ENCODE measurements at places on chromosomes 6 and 20.

- DNase-seq, result no peak
Measured at GRCh38 chr6:148888856-148889255, 142.0 kb downstream of the UST start.

GRCh38 chr6:85864453-85865401 is 222.0 kb upstream of the SYNCRIP start:
- no peak for DNase-seq

DNA sequence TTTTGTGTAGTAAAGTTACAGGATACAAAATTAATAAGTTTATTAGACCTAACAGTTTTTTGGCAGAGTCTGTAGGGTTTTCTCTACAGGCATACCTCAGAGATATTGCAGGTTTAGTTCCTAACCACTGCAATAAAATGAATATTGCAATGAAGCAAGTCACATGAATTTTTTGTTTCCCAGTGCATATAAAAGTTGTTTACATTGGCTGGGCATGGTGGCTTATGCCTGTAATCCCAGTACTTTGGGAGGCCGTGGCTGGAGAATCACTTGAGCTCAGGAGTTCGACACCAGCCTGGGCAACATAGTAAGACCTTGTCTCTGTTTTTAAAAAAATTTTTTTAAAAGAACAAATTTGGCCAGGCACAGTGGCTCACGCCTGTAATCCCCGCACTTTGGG is 16.0 kb downstream of the C6orf52 start:
- DNase-seq, result no peak

GRCh38 chr6:168206661-168207274 is 112.8 kb downstream of the DACT2 start:
- DNase-seq, result no peak

DNA sequence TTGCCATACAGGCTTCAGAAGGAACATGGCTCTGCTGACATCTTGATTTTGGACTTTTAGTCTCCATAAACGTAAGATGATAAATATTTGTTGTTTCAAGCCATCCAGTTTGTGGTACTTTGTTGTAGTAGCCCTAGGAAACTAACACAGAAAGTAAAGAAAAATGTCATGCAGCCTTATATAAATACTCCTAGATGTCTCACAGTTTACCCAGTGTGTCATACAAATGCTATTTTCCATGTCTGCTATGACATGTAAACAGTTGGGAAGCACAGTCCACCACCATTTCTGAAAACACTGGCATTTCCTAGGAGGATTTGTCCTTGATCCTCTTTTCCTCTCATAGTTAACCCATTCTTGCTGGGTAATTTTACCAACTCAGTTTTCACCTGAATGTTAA is 30.6 kb upstream of the ME1 start:
- no peak for DNase-seq

DNA sequence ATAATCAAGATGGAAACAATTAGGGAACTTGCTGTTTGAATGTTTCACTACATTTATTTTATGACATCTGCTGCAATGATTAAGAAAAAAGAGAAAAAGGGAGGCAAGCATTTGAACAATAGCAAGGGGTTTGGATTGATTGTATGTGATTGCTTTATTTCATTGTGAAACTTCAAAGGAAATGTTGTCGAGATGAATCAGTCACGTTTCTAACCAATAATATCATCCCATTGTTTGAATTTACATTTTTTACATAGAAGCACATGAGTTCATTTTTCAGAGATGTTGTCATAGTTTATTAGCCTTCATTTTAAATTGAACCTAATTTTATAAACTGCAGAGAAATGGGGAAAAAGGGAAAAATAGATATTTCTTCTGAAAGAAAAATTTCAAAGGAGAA is 572.0 kb downstream of the KIF16B start:
- no peak for DNase-seq

DNA sequence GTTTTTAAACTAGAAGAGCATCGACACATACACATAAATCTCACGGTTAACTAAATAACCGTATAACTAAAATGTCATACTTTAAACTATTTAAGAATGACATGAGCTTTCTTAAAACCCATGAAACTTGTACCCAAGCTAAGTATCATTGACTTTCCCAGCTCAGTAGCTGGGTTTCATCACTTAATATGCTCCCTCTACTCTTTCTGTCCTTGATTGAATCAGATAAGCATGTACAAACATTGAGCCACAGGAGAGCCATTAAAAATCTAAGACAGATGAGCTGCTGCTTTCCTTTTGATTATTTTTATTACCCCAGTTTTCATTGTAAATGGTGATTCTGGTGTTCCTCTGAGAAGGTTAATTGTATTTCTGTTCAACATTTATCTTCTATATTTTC is 115.8 kb downstream of the FOXO3 start:
- DNase-seq, result no peak

DNA sequence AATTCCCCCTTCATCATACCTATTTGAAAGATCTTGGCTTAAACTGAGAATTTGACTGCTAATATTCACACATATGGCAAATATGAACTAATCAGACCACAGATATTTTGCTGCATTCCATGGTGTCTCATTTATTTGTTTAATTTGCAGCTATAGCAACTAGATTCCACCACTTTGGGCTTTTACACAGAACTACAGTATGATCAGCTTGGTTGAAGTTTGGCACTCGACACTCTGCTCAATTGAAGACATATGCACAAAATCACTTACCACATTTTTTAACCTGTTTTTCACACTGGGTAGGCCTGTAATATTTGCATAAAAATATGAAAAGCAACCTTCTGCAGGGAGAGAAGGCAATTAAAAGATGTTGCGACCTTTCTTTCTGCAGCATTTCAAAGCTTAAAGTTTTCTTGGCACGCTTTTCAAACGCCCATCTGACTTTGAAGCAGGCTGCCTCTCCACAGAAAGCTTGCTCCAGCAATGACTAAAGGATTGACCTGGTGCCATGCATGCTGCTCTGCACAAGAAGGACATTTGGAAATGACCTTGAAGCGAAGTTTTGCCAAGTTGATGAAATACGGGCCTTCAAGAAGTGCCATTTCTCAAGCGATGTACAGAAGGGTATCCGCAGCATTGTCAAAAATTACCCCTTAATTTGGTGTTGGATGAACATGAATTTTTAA is 126.7 kb downstream of the AIG1 start:
- DNase-seq, result no peak

DNA sequence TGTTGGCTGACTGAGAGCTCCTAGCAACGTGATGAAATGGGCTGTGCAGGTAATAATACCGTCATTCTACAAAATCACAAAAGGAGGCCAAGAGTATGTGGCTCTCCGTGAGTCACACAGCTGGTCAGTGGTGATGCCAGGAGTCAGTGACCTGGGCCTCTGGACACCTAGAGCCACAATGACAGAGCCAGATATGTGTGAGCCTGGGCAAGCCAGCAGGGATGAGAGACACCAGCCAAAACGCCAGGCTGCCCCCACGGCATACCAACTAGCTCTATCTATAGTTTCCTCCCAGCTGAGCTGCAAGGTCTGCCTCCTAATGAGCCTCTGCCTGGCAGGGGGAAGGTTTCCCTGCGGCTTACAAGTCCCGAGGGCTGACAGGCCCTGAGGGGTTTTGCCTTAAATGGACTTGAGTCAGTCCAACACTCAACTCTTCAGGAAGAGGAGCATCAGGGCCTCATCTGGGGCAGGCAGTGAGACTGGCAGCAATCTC is 70.0 kb downstream of the CPNE5 start:
- no peak for DNase-seq

GRCh38 chr6:52304983-52305390 is 20.4 kb upstream of the MCM3 start:
- DNase-seq, result no peak

DNA sequence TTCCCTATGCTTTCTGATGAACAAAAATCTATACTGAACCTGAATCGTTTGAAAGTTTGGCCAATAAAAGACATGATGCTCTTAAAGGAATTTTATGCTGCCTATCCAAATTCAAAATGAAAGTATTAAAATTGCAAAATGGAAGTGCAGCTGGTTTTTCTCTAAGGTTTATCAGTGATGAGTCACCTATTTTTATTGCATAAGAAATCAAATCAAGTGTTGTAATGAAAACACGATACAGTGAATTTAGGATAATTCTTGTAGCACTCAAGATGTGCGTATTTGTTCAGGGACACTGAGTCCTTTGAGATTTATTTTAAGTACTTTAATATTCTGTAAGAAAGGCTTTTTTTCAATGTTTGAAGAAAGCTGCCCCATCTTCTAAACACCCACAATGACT is 409.5 kb downstream of the ADGRB3 start:
- no peak for DNase-seq

GRCh38 chr6:14440940-14441781 is 323.6 kb downstream of the CD83 start:
- no peak for DNase-seq

DNA sequence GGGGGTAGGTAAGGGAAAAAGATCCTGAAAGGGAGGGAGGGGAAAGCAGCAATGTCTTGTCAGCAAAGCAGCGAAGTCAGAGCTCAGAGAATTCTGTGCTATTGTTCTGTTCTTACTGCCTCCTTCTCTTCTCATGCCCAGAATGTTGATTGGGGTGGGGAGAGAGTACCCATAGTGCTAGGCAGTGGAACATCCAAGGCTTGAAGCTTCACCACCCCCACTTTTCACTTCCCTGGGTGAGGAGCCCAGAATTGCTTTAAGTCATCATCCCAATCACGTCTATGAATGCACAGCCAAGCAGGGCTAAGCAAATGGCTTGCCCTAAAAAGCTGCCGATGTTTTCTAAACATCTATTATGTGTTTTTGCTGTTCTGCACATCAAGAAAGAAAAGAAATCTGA is 16.5 kb downstream of the REPS1 start:
- no peak for DNase-seq

- no peak for DNase-seq
Measured at GRCh38 chr6:56406276-56407269, 159.2 kb upstream of the COL21A1 start.

GRCh38 chr6:135281964-135282363 is 100.9 kb downstream of the MYB start:
- no peak for DNase-seq

DNA sequence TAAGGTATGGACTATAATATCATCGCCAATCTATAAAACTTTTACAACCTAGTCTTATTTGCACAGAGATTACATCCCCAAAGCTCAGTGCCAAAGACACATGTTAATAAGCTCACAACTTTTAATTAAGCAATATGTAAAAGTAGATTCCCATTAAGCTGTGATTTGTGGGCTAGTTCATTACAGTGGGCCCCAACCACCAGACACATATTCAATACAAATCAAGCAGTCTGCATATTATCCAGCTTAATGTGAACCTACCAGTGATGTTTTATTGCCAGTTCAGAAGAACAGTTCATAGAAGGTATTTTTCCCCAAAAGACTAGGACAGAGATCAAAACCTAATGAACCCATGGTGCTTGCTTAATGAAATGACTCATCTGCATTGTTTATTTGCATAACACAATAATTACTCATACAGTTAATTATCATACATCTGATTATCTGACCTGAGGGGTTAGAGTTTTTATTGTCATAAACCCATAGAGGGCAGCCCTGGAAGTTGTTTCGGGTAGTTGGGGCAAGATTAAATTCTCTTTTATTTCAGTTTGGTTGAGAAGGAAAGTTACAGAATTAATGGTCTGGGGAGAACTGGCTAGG is 831.0 kb downstream of the TFAP2A start:
- no peak for DNase-seq

DNA sequence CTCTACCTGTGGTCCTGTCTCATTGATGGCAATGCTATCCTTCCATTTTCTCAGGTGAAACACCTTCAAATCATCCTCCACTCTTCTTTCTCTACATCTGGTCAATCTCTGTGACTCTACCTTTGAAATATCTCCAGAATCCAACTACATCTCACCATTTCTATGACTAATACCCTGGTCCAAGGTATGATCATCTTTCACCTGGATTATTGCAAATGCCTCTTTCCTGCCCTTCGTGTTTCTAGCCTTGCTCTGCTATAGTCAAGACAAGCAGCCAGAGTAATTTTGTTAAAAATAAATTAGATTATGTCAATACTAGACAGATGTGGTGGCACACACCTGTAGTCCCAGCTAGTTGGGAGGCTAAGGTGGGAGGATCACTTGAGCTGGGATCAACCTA is 17.8 kb upstream of the BLCAP start:
- no peak for DNase-seq

DNA sequence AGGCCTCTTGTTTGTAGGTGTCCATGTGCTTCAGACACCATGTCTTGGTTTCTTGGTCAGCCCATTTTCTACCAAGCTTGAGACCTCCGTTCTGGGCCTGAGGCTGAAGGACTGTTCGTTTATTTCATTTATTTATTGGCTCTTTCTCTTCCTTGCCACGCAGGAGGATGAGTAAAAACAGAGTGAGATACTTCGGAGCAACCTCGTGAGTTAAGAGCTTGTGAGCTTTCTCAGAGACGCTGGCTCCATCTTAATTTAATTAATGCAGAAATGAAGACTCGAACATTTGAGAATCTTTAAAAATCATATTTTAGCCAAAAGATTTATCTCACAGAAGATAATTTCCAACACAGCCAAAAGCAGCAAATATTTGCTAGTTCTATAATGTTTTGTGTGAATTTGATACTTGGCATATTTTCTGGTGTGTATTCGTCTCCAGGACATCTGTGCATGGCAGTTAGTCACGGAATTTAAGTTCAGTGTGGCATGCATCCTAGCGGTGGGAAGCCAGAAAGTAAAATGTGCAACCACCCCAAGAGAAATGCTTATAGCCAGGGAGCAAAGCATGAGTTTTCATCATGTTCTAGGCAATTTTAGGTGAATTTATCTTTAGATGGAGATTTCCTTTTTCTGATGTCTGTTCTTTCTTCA is 76.0 kb downstream of the THBS2 start:
- no peak for DNase-seq

DNA sequence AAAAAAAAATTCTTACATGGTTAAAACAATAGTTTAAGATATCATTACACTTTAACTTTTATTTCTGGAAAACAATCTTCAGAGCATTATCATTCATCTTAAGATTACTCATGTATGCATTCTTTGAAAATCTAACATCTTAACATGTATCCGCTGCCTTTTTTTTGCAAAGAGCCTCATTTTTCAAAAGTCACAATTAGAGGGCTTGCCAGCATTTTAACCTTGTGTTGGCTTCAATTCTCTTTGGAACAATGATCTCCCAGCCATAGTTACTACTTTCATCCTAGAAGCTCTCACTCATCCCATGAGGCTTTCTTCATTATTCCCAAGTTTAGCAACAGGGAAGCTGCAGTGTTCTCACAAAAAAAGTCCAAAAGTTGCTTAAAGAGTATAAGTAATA is 330.8 kb downstream of the BCKDHB start:
- DNase-seq, result no peak

DNA sequence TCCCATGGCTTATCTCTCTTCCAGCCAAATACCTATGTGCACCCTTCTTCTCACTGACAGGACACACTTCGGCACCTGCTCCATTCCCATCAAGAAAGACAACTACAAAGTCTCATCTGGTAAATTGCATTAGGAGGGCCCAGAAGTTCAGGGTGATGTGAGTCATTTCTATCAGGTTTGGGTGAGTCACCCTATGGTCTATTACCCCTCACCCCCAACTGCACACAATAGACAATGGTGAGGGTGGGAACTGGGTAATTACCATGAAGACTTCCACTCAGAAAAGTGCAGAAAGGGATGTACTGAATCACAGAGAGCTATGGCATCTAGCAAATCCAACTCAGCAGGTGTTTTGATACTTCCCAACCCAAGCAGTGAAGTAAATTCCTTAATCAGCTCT is 54.8 kb downstream of the OPN5 start:
- no peak for DNase-seq
